ENCODE measurements at places on chromosomes 13 and 19. TPM values are rescaled to one million over a fixed set of nuclear protein-coding genes. Genes with fewer than 3 reads are reported as not detected.

Gene IGSF23
- total RNA-seq = 7.0 TPM

Gene CGB3
- total RNA-seq = not detected

Gene ACP5
- 17.9 TPM for total RNA-seq

Gene PNMA8A
- total RNA-seq = 0.48 TPM

Gene UHRF1
- total RNA-seq = 0.45 TPM

Gene KIR3DL2
- total RNA-seq = not detected

Gene GNG7
- 4.0 TPM for total RNA-seq

Gene SELENOV
- total RNA-seq = not detected

Gene UBL3
- total RNA-seq = 21.8 TPM

Gene KLHL1
- not detected for total RNA-seq

Measured in left lobe of liver (tissue), 2 donors.